Left hindlimb (tissue), 1 donor: ENCODE measurements at places on chromosomes 4 and X.

DNA sequence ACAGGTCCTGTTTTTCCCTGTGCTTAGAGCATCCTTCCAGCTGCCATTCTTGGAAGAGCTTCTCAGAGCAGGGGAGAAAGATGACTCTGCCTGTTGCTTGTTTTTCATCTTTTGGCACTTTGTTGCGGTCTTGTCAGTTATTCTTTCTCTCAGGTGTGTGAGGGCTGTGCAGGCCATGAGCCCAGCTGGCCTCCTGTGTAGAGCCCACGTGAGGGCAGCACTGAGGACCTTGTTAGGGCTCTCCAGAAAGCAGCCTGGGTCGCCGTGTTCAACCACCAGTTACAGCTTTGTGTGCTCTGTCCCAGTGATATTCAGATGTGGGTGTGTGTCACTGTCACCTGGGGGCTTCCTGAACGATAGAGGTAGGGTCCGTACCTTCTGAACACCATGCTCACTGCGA is 52.8 kb downstream of the NOP14 start:
- no peak for DNase-seq

DNA sequence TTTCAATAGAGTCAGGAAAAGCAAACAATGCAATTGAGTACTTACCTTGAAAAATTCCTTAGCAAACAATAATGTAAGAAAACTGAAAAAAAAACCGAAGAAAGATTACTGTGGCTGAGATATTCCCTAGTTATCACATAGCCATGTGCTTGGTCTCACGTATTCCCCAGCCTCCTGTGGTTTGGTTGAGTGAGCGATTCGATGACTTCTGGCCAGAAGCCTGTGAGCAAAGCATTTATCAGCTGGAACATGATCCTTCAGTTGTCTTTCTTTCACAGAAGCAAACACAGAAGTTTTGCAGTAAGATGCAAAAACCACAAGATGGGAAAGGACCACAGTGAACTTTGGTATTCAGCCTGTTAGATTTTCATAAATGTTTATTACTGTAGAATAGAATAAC is 1754.3 kb upstream of the AGA start:
- no peak for DNase-seq

- no peak for DNase-seq
Observed at GRCh38 chr4:94530073-94530472, 78.3 kb downstream of the PDLIM5 start.

GRCh38 chr4:78313754-78314120 is 237.8 kb upstream of the ANXA3 start:
- DNase-seq: no peak

DNA sequence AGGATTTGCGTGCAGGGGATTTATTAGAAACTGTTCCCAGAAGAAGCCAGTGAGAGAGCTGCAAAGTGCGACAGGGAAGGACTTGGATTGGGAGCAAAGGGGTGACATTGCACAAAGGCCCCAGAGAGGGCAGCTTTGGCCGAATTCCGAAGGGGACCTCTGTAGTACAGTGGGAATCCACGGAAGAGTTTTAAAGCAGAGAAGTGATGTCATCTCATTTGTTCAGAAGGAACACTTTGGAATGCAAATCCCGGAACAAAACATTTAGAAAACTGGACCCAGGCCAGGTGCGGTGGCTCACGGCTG is 71.7 kb downstream of the FAM184B start:
- no peak for DNase-seq

- no peak for DNase-seq
Observed at GRCh38 chr4:12446256-12446655, 1017.6 kb upstream of the HS3ST1 start.

DNA sequence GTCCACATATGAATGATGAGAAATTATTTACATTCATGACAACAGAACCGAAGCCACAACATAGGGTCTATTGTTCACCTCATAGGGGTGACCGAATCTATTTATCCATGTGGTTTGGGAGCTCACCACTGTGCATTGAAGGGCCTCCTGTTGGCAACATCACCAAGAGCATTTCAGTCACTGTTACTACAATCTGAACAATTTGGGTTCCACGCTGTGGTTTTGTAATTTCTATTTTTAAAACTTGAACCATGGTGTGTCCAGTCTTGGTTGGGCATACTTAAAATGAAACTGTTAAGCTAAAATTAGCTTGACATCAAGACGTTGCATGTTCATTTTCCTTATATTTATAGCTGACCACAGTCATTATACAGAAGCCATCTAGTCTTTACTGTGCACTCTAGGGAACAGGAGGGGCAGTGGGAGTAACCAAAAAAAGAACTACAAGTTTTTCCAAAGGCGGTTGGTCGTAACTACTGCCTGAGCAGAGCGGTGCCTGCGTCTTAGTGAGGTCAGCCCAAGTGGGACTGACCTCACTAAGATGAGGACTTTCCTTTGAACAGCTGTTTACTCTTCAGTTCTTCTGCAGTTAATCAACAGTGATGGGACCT is 192.1 kb downstream of the SPRY1 start:
- peak; percentile 56 for DNase-seq

- no peak for DNase-seq
Observed at GRCh38 chr4:39812500-39812899, 114.6 kb downstream of the UBE2K start.

DNA sequence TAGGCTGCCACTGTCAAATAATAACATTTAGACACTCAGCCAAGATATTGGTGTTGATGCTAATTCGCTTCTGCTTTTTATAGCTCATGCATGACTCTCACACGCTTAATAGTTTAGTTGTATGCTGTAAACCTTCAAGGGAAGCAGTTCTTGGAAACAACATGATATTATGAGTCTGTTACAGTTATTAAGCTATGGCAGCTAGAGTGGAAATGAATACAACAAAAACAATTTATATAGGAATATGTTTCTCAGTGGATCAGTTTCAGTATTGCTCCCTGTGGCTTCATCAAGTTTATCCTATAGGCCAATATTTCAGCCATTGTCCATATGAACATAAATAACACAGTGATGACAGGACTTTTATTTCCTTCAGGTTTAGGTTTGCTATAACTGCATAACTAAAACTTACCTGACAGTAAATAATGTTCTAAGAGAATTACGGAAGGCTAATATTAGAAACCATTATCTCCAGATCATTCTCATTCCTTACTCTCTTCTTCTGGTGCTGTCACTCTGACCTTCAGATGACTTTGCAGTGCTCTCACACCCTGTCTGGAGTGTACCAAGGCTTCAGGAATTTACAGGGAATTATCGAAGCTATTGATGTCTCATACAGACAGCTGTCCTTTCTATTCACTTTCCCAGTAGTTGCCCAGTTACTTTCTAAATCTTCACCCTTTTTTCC is 555.0 kb downstream of the ANKRD50 start:
- DNase-seq: no peak

DNA sequence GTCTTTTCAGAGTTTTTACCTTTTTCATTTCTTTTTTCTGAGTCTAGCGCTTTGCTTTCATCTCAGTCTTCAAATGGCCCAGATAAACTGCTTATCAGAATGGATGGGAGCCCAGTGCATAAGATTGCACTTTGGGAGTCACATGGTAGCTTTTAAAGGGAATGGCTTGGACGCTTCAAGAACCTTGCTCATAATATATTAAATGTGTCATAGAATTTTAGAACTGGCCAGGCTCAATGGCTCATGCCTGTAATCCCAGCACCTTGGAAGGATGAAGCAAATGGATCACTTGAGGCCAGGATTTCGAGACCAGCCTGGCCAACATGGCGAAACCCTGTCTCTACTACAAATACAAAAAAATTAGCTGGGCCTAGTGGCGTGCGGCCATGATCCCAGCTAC is 68.4 kb downstream of the HMGB2 start:
- no peak for DNase-seq

- DNase-seq: no peak
Observed at GRCh38 chrX:44474410-44474809, 68.2 kb downstream of the FUNDC1 start.

DNA sequence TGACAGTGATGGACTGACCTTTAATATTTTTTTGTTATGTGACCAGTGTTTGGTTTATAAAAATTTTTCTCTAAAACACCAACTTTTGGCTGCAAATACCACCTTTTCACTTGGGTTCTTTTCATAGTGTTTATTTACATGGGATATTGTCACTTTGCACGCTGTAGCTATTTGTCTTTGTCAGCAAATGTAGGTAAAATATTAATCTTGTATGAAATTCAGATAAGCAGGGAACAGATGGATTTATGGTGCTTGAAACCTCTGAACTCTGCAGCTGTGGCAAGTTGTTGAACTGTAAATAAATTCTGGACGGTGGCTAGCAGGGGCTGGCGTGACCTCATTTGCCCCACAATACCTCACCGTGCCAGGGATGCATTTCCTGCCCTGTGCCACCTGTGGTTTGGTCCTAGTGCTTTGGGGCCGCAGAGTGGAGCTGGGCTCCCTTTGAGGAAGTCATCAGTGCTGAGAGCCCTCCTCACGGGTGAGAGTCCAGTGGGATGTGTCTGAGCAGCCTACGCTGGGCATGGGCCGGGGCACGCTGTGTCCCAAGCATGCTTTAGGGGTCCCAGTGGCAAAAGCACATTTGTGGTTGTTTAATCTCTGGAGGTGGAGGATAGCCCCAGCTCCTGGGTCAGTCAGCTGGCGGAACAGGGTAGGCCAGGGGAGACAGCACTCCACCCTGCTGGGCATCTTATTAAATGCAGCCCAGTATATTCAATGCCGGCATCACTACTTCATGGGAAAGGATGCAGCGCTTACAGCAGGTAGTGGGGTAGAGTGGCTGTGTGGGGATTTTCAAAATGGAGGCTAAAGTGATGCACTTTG is 108.6 kb downstream of the TBL1X start:
- DNase-seq: no peak

GRCh38 chrX:1403228-1403627 is 11.3 kb upstream of the SLC25A6 start:
- no peak for DNase-seq

DNA sequence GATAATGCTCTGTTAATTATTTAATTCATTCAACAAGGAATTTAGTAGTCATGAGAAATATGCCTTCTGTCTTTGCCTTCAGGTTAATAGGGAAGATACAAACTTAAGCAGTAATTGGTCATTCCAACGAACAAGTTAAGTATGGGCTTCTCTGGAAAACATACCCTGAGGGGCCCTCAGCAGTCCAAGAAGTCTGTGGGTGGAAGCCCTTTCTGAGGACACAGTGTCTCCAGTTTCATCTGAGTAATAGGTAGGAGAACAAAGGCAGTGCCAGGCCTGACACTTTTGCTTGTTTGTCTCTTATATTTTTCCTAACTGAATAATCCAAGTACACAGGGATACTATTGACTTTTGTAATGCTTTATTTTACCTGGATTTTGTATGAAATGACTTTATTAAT is 262.5 kb downstream of the FBXW7 start:
- no peak for DNase-seq

GRCh38 chrX:45306794-45307193 is 106.1 kb upstream of the DIPK2B start:
- DNase-seq: no peak

- DNase-seq: no peak
Observed at GRCh38 chr4:137775701-137776100, 243.4 kb upstream of the PCDH18 start.

DNA sequence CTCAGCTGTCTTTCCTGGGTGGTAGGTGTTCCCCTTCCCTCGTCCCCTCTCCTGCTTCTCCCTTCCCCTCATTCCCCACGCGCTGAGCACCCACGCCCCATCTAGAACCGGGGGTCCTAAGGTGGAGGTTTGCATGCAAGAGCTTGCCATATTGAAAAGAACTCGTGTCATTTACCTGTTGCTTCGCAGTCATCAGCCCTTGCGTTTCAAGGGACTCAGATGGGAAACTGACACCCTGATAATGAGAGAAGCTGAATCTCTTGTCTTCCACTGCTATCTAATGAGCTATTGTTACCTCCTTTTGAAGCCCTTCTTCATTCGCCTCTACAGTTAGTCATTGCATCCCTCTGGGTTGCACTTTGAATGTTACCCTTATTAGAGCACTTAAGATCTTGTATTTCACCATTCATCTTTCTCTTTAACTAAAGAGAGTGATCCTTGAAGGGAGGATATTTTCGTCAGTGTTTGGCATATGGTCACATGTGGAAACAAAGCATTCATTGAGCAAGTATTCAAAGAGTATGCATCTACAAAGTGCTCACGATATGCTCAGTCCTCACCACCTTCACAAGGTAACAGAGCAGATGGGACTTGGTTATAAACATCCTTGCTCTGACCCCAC is 25.7 kb downstream of the ARL9 start:
- DNase-seq: no peak

- no peak for DNase-seq
Observed at GRCh38 chr4:143212566-143212965, 27.8 kb downstream of the USP38 start.

- no peak for DNase-seq
Observed at GRCh38 chr4:4542774-4543485, 1.1 kb upstream of the STX18 start.

DNA sequence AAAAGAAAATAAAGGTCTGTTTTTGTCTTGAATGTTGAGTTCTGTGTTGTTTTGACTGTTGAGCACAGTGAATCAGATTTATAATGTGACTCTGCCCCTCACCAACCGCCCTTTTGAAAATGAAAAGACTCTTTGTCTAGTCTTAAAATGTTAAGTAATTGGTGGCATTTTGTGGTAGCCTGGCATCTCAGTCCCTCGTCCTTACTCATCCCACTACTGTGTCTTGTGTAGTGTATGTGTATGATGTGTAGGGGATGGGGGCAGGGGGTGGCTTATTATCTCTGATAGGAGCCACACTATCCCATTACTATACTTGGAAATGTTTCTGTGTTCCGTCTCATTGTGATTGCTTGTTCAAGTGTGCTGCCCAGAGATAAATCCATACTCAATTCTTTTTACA is 12.2 kb downstream of the KLHL34 start:
- no peak for DNase-seq

DNA sequence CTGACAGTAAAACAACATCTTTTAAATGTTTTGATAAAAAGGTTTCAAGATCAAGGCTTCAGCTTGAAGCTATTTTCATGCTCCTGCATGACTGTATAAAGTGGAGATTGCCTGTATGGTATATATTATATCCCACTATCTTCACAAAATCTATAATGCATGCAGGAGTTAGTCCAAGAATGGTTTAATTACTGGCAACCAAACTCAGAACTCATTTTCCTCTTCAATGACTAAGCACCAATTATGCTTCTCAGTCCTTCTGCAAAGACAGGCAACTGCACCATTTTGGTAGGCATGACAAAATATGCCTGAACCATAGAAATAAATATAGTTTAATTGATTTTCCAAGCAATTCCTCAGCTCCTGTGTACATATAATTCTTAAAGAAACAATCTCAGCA is 54.5 kb downstream of the NPY5R start:
- DNase-seq: no peak

- no peak for DNase-seq
Observed at GRCh38 chr4:159463235-159463634, 360.4 kb downstream of the RAPGEF2 start.

GRCh38 chrX:22186165-22186564 is 86.5 kb upstream of the CBLL2 start:
- DNase-seq: no peak

DNA sequence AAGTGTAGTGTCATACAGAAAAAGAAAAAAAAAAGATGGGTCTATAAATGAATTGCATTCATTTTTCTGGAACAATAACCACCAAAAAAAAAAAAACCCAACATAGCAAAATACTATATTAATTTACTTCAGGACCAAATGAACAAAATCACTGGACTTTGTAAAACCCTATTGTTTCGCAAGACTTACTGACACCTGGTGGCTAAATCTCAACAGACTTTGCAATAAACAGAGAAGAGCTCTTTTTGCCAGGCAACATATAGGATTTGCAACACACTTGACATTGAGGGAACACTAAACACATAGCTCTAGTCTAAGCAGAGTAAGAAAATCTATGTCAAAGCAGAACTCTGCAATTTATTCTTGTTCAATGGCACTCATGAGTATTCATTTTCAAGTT is 990.2 kb downstream of the STPG2 start:
- DNase-seq: no peak

GRCh38 chr4:87657525-87657924 is 7.4 kb downstream of the DMP1 start:
- DNase-seq: no peak

- no peak for DNase-seq
Observed at GRCh38 chr4:5435823-5436222, 272.5 kb downstream of the EVC2 start.
